Body of pancreas (tissue), 4 donors: ENCODE measurements at places on chromosomes 5 and 9.

DNA sequence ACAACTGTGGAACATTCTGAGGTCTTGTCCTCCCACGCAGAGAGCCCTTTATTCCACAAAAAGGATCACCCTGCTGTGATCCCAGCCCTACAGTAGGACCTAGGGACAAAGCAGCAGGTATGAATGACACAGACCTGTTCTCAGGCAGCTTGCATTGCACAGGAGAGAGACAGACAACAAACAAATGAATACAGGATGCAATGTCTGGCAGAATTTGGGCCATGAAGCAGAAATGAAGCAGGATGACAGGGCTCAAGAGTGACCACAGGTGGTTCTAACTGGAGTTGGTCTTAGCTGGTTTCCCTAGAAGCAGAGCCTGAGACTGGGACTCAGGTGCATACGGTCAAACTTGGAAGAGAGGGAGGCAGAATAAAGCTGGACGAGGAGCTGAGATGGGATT, 388.8 kb downstream of the CDK5RAP2 start:
- DNase-seq = no peak

GRCh38 chr5:149317281-149318048, 27.8 kb upstream of the GRPEL2 start:
- DNase-seq = peak; percentile 32

- no peak for DNase-seq
Measured at GRCh38 chr9:100739666-100740065, 161.8 kb downstream of the CAVIN4 start.

DNA sequence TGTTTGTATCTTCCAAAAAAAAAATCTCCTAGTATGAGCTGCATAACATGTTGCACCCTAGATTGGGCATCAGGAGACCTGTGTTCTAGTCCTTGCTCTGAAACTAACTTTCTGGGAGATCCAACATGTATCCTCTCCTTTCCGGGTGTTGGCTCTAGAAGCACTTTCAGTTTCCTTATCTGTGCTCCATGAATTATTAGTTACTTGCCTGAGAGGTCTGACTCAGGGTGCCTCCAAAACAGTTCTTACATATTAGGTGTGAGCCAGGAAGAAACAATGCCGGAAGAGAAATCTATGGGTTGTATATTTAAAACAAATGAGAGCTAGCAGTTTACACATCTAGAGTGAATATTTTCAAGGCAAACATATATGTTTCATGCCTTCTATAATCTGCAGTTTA, 36.7 kb upstream of the SLC36A2 start:
- DNase-seq = no peak

DNA sequence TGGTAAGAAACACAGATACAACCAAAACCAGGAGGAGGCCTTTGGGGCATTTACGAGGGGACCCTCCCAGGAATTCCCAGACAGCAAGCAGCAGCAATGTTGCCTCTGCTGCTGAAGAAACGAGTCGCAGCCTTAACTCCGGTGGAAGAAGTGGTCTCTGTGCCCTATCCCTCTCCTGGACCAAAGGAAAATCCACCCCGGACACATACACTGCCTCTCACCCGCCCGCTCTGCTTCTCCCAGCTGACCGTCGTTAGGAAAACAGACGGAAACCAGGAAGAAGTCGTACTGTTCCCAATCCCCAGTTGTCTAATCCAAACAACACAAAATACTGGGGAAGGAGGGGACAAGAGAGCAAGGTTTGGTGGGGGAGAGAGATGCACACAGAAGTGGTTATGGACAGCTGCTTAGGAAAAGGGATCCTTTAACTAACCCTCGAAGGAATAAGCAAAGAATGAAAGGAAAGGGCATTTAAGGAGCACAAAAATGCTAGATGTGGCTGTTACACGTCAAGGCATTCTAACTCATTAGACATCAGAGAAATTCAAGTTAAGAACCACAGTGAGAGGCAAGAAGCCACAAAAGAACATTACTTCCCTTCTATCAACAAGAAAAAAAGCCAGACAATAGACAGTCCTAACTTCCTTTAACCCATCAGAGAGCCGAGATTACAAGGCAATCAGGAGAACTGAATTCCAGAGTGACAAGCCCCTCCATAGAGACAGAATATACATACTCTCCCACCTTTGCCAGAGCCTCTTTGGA, 71.9 kb downstream of the ACTL7B start:
- DNase-seq = no peak

DNA sequence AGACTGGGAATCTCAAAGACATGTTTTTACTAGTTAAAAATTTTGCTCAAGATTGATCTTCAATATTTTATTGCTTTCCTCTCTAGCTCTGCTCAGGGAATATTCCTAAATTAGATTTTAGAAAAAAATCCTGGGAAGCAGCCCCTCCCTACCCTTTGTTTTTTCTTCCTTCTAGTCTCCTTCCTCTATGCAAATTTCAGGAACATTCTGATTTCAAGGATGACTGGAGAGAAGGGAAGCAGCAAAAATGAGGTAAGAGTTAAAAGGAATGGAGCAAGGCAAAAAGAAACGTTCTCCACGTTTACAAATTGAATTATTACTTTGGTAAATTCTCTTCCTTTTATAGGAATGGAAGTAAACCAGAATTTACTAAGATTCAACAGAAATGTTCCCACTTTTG, 493.4 kb upstream of the TUSC1 start:
- no peak for DNase-seq

DNA sequence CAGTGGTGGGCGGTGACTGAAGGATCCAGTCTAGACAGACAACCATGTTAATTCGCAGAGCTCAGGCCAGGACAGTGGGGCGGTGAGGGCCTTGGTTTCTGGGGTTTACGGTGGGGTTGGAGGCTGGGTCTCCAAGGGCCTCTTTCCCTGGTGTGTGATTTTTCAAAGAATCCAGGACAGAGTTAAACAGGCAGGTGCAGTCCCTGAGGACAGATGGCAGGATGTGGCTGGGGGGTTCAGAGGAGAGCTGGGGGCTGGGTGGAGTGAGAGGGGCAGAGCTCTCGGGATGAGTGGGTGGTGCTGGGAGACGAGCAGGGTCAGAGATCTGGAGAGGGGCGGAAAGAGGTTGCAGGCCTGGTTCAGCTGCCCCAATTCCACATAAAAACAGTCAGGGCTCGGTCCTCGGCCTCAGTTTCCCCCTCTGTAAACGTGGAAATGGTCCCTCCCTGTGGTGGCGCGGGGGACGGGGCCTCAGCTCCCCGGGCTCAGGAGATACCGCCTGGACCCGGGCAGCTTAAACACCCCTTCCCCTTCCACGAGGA, 145.9 kb downstream of the GAPVD1 start:
- no peak for DNase-seq
